ENCODE measurements at places on chromosomes 16 and 17.

- DNase-seq, result no peak
Observed at GRCh38 chr17:33519692-33520091, 226.6 kb upstream of the ASIC2 start.

DNA sequence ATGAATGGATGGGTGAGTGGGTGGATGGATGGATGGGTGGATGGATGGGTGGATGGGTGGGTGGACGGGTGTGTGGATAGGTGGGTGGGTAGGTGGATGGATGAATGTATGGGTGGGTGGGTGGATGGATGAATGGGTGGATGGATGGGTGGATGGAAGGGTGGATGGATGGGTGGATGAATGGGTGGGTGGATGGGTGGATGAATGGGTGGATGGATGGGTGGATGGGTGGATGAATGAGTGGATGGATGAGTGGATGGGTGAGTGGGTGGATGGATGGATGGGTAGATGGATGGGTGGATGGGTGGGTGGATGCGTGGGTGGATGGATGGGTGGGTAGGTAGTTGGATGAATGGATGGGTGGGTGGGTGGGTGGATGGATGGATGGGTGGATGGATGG is 13.2 kb upstream of the ATP2C2 start:
- no peak for DNase-seq

- no peak for DNase-seq
Observed at GRCh38 chr17:75114552-75115314, 5.0 kb downstream of the ARMC7 start.

GRCh38 chr16:81427219-81427618 is 17.4 kb upstream of the CMIP start:
- DNase-seq, result no peak

DNA sequence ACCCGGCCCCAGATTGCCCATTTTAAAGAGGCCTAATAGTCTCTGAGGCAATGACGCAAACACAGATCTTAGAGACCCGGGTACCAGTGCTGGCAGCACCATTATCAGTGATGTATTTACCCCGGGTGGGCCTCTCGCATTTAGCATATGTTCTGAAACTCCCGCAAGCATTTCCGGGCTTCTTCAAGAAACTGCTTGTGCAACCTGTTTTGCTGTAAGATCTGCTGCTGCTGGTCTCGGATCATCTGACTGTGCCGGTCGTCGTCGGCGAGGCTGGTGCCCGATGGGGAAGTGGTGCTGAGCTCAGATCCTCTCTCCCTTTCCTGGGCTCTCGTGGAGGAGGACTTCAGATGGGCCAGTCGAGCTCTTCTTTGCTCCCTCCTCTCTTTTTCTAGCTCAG is 12.5 kb downstream of the CEP295NL start:
- no peak for DNase-seq

DNA sequence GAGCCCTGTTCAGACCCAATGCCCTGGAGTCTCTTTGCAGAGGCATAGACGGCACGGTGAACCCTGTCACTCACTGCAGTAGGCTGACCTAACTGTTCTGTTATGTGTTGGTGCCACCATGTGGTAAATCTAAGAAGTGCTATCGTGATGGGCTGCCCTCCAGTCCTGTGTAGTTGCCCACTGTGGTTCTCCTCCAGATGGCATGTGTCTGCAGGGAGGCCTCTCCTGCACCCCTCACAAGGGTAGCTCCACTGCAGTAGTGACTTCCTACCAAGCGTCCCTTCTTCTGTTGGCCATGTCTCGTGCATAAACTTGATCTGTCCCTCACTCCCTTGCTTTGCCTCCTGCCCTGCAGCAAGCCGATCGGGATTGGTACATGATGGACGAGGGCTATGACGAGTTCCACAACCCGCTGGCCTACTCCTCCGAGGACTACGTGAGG is 5.8 kb downstream of the DHX38 start:
- DNase-seq, result peak; percentile 33

GRCh38 chr17:12789075-12789480 is 220 bp upstream of the ARHGAP44 start:
- no peak for DNase-seq

GRCh38 chr16:53822936-53823529 is 119.1 kb downstream of the FTO start:
- peak; percentile 45 for DNase-seq

DNA sequence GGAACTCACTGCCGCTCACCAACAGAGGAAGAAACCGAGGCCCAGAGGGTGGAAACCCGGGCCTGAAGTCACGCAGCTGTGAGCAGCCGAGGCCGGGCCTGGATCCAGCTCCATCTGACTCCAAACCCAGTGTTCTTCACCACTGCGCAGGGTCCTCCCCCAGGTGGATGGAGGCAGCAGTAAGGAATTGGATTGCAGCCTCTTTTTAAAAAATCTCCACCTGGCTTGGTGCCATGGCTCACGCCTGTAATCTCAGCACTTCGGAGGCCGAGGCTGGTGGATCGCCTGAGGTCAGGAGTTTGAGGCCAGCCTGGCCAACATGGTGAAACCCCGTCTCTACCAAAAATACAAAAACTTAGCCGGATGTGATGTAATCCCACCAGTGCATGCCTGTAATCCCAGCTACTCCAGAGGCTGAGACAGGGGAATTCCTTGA is 177.2 kb downstream of the FOXL1 start:
- no peak for DNase-seq

- no peak for DNase-seq
Observed at GRCh38 chr16:85902366-85903155, 3.6 kb downstream of the IRF8 start.

DNA sequence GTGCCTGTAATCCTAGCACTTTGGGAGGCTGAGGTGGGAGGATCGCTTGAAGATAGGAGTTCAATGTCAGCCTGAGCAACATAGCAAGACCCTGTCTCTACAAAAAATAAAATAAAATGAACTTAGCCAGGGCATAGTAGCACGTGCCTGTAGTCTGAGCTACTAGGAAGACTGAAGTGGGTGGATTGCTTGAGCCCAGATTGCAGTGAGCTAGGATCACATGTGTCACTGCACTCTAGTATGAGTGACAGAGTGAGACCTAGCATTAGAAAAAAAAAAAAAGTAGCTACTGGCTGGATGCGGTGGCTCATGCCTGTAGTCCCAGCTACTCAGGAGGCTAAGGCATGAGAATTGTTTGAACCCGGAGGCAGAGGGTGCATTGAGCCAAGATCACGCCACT is 6.0 kb downstream of the ADAP2 start:
- no peak for DNase-seq

DNA sequence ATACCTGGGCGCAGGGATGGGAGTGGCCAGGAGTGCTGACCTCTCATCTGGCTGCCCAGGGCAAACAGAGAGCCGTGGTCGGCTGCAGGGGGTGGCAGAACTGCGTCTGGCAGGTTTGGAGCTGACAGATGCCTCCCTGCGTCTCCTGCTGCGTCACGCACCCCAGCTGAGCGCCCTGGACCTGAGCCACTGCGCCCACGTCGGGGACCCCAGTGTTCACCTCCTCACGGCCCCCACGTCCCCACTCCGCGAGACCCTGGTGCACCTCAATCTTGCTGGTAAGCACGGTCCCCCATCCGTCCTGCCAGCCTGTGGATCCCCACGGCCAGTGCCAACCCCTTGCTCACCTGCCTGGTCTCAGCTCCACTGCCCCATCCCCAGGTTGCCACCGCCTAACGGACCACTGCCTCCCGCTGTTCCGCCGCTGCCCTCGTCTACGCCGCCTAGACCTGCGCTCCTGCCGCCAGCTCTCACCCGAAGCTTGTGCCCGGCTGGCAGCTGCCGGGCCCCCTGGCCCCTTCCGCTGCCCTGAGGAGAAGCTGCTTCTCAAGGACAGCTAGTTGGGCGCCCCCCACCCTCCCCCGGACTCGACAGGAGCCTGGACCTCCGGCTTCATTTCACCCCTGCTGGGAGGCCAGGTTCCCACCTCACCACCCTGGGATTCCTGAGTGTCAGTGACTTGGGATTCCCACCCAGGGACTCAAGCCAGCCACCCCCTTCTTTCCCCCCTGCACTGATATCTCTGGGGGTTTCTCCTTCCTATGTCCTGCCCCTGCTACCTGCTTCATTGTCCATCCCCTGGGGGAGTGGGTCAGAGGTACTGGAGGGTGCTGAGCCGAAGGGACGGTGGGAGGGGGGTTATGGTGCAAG is 2.0 kb upstream of the ORAI3 start:
- no peak for DNase-seq

DNA sequence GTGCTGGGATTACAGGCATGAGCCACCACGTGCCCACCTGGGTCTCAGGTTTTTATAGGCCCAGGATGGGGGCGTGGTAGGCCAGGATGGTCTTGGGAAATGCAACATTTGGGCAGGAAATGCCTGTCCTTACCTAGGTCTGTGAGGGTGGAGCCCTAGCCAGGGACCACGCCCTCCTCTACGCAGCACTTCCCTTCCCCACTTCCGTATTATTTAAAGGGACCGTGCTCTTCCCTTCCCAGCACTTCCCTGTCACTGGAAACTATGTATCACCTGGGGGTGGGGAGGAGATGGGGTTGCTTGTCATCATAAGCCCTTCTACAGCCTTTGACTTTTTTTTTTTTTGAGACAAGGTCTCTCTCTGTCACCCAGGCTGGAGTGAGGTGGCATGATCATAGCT is 238.9 kb upstream of the NLRP1 start:
- DNase-seq, result no peak

DNA sequence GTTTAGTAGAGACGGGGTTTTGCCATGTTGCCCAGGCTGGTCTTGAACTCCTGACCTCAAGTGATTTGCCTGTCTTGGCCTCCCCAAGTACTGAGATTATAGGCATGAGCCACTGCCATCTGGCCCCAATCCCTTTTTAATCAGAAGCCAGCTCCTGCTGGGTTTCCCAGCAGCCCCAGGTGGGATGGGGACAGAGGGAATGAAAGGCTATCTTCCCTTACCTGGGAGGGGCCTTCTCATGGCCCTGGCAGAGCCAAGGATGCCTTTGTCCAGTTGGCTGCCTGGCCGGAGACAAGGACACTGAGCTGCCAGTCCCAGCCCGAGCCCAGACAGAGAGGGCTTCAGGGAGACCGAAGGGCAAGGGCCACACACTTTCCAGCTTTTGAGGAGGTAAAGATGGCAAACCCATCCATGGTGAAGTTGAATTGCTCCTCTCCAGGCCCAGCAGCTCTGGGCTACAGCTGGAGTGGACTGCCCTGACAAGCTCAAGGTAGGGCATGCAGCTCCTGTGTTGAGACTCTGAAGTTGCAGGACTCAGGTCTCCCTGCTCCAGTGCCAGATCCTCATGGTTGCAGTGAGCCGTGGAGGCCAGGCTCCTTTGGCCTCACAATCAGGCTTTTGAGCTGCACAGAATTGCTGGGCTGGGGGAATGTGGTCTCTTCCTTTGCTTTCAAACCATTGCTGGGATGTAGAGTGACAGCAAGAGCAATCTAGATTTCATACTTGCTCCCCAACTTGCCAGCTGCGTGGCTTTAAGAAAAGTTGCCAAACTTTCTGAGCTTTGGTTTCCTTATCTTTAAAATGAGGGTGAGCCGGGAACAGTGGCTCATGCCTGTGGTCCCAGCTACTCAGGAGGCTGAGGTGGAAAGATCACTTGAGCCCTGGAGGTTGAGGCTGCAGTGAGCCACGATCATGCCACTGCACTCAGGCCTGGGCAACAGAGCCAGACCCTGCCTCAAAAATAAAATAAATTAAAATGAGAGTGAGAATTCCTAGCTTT is 44.5 kb upstream of the IL34 start:
- DNase-seq, result no peak

- DNase-seq, result no peak
Observed at GRCh38 chr16:25488435-25488834, 203.3 kb upstream of the HS3ST4 start.

DNA sequence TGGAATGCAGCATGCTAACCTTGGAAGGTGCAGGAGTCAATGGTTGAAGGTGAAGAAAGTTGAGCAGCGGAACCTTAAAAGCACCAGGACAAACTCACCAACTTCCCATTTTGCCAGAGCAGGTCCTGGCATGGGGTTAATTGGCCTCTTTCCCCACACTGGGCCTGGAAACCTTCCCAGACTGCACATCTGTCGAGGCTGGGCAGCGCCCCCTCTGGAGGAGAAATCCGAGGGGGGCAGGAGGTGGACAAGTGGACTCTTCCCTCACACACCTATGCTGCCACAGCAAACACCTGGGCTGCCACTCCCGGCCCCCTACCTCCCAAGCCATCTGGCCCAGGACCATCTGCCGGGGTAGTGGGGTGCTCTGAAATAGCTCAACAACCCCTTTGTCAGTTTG is 232.4 kb downstream of the CBLN1 start:
- no peak for DNase-seq

- no peak for DNase-seq
Observed at GRCh38 chr17:15334266-15334665, 7.1 kb downstream of the TEKT3 start.

DNA sequence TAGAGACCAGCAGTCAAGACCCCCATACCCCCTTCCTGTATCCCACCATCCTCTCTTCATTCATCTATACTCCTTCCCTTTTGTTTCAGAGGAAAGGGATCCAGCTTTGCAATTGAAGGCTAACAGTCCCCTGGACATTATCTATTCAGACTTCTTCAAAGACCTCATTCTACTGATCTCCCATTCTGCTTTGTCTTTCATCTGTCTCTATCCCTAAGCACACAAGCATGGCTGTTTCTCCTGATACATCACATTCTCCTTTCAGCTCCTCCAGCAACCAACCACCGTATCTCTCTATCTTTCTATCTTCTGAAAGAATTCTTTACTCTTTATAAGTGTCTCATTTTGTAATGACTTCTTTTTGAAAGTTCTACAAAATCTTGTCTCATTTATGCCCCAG is 9.7 kb upstream of the ARHGAP17 start:
- DNase-seq, result no peak

- peak; percentile 85 for DNase-seq
Observed at GRCh38 chr17:76243826-76244679, 3.8 kb upstream of the RNF157 start.

- DNase-seq, result no peak
Observed at GRCh38 chr17:3531266-3532101, 26.1 kb downstream of the TRPV3 start.

DNA sequence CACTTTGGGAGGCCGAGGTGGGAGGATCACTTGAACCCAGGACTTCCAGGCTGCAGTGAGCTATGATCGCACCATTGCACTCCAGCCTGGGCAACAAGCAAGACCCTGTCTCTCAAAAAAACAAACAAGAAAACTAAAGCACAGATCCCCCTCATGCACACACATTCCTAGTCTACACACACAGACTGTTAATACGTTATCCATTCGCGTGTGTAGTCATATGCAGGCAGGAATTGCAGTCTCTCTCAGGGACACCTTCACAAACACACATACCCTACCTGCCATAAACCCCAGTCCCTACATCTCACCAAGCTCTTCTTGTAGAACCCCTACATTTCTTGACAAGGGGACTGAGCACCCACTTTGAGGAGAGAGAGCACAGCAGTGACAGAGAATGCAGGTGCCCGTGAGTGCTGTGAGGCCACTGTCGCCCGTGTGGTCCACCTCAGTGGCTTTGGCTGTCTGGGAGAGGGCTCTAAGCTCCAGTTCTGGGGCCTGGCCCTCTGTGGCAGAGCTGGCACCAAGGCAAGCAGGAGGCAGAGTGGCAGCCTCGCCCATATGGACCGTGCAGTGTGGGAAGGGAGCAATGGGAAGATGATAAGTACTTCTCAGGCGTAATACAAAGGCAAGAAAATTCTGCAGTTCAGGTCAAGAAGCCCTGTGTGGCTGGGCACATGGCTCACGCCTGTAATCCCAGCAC is 59.0 kb upstream of the RPH3AL start:
- DNase-seq, result no peak
